ENCODE measurements at places on chromosomes 3 and 15. TPM values are rescaled to one million over a fixed set of nuclear protein-coding genes. Genes with fewer than 3 reads are reported as not detected.
A peak's percentile ranks its signal among the peaks of the same experiment; 100 is the strongest.

DNA sequence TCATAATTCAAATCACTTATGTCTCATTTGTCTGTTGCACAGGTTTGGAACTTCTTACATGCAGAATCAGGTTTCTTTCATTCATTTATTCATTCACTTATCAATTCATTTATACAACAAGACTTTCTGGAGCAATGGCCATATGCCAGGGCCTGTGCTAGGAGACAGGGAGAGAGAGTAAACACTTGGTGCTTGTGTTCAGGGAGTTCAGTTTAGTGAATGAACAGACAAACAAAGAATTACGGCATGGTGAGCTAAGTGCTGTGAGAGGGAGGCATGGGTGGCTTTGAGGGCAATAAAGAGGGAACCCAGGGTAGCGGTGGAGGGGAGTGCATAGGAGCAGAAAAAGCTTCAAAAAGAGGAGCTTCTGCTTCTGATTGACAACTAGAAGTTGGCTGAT, 8.5 kb upstream of the IREB2 start:
- H3K36me3 ChIP-seq, result no peaks in the 10 kb centered on the region
- H3K4me3 ChIP-seq, result no peak overlapping the region
- no peaks in the 10 kb centered on the region for H3K27me3 ChIP-seq
- no peak for DNase-seq

GRCh38 chr3:150766742-150767141, 3.8 kb upstream of the SIAH2 start:
- H3K4me3 ChIP-seq, result no peak overlapping the region
- H3K27ac ChIP-seq, result no peak overlapping the region
- H3K36me3 ChIP-seq, result no peaks in the 10 kb centered on the region
- no peak for DNase-seq
- no peaks in the 10 kb centered on the region for H3K27me3 ChIP-seq
- peaks cover 13% of the 10 kb centered on the region for H3K4me1 ChIP-seq

DNA sequence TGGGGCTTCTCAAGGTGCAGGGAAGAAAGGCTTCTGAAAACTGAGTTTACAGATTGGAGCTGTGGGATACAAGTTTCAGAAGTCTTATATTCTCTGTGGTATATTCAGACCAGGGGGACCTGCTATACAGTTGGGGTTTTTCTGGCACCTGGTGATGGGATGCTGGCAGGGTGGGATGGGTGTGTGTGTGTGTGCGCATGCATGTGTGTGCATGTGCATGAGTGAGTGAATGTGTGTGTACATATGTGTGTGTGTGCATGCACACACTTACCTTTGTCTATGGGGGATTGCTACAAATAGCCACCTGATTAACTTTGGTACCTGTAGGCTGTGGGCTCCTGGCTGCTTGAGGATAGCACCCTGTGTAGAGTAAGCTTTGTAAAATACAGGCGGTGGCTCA, 131.4 kb downstream of the PDCD6IP start:
- H3K4me3 ChIP-seq, result no peak overlapping the region
- no peaks in the 10 kb centered on the region for H3K36me3 ChIP-seq
- DNase-seq, result no peak

DNA sequence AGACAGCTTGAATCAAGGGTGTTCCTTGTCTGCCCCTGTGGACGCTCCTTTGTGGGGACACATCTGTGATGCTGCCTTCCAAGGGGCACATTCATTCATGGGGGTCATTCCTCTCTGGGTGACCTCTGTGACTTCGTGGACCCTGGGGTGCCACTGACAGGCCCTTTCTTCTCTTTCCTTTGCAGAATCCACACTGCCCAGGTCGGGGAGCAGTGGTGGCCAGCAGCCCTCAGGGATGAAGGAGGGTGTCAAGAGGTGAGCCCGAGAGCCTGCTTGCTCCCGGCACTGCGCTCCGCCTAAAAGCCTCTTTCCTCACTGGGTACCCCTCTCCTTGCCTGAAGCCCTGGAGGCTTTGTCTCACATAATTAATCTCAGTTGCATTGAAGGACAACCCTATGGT, 26.3 kb downstream of the CHCHD6 start:
- no peaks in the 10 kb centered on the region for H3K27me3 ChIP-seq
- no peak overlapping the region for H3K4me3 ChIP-seq
- no peak for DNase-seq
- no peaks in the 10 kb centered on the region for H3K36me3 ChIP-seq
- H3K27ac ChIP-seq, result no peak overlapping the region
- peaks cover 5% of the 10 kb centered on the region for H3K4me1 ChIP-seq

- H3K36me3 ChIP-seq, result no peaks in the 10 kb centered on the region
- DNase-seq, result no peak
- H3K4me3 ChIP-seq, result no peak overlapping the region
- no peak overlapping the region for H3K27ac ChIP-seq
These were observed 129.7 kb upstream of the ROPN1 start for GRCh38 chr3:124121379-124122312.

GRCh38 chr3:16301507-16301906, 36.5 kb downstream of the OXNAD1 start:
- H3K27me3 ChIP-seq, result no peaks in the 10 kb centered on the region
- peaks cover 20% of the 10 kb centered on the region for H3K4me1 ChIP-seq
- peaks cover 13% of the 10 kb centered on the region for H3K36me3 ChIP-seq
- H3K4me3 ChIP-seq, result no peak overlapping the region
- DNase-seq, result no peak

ADAMTSL3 gene
- 7.5 TPM for total RNA-seq

SLC9C1 gene
- total RNA-seq, result not detected

- H3K27me3 ChIP-seq, result peaks cover 4% of the 10 kb centered on the region
- H3K4me3 ChIP-seq, result peak overlapping the region; percentile 25
- no peaks in the 10 kb centered on the region for H3K4me1 ChIP-seq
- H3K27ac ChIP-seq, result no peak overlapping the region
These were observed 100.0 kb upstream of the IGF1R start for GRCh38 chr15:98548139-98548971.

DNA sequence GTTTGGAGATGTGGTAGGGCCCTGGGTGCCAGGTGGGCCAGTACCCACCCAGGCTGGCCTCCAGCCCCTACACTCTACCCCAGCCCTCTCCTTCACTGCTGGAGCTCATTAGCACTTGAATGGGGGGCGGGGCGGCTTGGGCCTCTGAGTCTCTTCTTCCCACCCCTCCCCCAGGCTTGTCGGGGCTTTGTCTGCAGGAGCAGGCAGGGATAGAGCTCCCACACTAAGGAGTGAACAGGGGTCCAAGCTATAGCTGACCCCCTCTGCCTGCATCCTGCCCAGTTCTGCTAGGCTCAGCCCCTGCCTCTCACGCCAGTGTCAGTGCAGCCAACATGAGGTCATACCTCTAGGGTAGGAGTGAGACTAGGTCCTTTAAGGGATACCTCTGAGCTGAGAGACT, 5.2 kb downstream of the GNAI2 start:
- H3K36me3 ChIP-seq, result no peaks in the 10 kb centered on the region
- peak overlapping the region; percentile 67 for H3K27ac ChIP-seq
- H3K4me3 ChIP-seq, result no peak overlapping the region

CEP152 gene
- total RNA-seq, result 1.2 TPM

DNA sequence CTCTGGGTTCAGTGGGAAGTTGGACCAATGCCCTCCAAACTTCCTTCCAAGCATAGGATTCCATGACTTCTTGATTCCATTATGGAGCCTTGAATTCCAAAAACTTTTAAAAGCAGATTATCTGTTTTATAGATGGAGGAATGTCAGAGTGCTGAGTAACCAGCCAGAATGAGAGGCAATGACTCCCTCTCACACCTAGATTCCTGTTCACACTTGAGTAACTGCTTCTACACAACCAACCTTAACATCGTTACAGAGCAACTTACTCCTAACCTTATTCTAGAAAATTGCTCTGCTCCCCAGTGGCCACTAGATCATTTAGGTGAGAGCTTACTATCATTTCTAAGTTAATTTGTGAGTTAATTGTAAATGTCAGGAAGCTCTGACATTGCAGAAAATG, 24.2 kb upstream of the NR2F2 start:
- no peaks in the 10 kb centered on the region for H3K27me3 ChIP-seq
- H3K36me3 ChIP-seq, result no peaks in the 10 kb centered on the region
- no peak for DNase-seq
- no peak overlapping the region for H3K4me3 ChIP-seq
